Hepatocyte (in vitro differentiated cells): ENCODE measurements at places on chromosomes 6 and 20. TPM values are rescaled to one million over a fixed set of nuclear protein-coding genes. Genes with fewer than 3 reads are reported as not detected.

DNA sequence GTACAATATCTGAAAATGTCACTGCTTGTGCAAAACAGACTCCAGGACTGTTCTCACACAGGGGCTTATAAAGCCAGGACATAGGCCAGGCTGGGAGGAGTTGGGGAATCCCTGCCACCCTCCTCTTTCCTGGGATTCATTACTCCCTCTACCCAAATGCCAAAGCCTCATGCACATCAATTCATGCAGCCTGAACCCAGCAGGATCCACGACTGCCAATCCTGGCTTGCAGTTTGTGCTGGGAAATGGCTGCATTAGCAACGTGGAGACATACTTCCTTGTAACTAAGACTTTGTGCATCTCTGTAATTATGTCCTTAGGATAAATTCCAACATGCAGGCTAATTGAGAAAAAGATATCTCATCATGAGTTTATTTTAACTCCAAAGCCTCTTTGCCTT lies 143.8 kb downstream of the SYCP2 start:
- DNase-seq: no peak

- no peak for DNase-seq
These were observed 50.6 kb downstream of the TRAF3IP2 start for GRCh38 chr6:111555036-111555435.

ENPP3 gene
- 1.0 and 2.7 TPM in 2 replicates for total RNA-seq

PGC gene
- total RNA-seq: 114 and 128 TPM in 2 replicates

DNA sequence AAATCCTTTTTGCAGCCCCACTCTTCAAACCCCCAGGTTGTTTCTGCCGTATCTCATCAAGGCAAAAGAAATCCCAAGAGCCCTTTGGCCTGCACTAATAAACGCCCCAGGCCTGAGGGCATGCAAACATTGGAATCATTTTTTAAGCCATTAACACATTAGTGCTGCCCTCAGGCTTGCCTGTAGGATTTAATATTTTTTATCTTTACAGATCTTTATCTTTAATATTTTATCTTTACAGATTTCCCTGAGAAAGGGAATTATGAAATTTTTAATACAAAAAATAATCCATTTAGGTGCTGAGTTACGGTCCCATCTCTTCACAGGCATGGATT lies 14.7 kb downstream of the GTPBP2 start:
- DNase-seq: no peak
